ENCODE measurements at places on chromosomes 11 and 22.

DNA sequence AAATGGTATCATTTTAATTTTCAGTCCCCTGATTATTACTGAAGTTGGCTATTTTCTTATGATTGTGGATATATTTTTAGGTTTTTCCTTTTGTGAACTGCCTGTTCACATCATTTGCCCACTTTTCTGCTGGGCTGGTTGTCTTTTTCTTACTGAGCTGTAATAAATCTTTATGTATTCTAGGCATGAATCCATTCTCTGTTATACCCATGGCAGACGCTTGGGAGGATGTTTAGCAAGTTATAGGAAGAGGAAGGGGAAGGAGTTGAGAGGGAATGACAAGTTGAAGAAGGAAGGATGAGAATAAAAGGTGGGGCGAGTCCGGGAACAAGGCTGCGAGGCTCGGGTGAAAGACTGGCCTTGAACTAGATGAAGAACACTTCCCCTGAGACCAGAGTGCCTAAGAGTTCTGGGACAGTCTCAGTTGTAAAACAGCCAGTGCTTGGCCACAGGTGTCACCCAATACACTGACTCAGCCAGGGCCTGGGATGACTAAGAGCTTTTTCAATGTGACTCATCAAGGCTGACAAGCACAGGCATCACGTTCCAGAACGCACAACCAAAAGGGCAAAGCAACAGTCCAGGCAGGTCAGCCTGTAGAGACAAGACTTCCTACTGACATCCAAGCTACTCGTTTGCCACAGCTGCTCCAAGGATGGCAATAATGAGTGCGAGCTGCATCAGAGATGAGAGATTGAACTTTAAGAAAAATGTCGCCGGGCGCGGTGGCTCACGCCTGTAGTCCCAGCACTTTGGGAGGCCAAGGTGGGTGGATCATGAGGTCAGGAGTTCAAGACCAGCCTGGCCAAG lies 35.2 kb downstream of the LRFN4 start:
- DNase-seq: peak; percentile 20

DNA sequence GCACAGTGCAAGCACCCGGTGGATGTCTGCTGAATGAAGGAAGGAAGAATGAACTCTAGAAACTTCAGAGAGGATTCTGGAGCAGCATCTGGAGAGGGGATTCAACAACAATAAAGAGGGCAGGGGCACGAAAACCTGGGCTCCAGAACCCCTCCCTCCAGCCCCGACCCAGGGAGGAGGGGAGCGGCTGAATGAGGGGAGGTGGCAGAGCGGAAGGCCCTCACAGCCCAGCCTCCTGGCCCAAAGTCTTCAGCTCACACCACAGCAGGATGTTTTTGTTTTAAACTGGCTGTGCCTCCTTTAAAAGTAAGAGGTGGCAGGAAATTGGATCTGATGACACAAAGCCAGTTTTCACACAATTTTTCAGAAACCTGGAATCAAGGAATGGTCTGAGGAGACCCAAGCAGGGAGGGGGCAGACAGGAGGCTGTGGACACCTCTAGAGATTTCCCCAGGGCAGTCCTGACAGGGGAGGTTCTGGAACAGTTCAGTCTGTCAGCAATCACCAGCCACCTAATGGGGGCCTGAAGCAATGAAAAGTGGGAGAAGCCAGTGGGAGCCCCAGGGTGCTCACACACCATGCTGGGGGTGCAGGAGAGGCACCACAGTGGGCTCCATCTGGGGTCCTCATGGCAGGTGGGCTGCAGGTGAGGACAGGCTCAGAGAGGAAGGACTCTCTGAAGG lies 44.4 kb upstream of the TCF20 start:
- peak; percentile 47 for DNase-seq

GRCh38 chr22:28021116-28021997 lies 102.3 kb upstream of the PITPNB start:
- no peak for DNase-seq

DNA sequence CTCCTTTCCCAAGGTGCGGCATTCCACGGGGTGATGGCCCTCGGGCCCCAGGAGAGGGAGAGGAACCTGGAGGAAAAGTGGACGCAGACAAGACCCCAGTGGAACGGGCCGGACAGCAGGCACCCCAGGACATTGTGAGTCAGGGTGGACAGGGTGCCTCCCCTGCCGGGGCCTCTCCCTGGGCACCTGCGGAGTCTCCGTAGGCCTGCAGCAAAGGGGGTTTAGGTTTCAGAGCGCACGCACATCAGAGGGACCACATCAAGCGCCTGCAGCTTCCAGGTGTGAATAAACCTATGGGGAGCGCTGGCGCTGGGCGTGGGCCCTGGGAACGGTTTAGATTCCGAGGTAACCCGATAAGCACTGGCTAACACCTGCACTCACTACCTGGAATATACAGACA lies 22.7 kb upstream of the FGF19 start:
- DNase-seq: no peak
